CD8-positive, alpha-beta memory T cell (primary cell): ENCODE measurements at places on chromosomes 16 and 17. TPM values are rescaled to one million over a fixed set of nuclear protein-coding genes. Genes with fewer than 3 reads are reported as not detected.

- no peak for DNase-seq
These were observed 8.5 kb downstream of the SSTR5 start for GRCh38 chr16:1080801-1081733.

- no peak for DNase-seq
These were observed 506 bp downstream of the ATP5MC1 start for GRCh38 chr17:48892940-48893645.

DNA sequence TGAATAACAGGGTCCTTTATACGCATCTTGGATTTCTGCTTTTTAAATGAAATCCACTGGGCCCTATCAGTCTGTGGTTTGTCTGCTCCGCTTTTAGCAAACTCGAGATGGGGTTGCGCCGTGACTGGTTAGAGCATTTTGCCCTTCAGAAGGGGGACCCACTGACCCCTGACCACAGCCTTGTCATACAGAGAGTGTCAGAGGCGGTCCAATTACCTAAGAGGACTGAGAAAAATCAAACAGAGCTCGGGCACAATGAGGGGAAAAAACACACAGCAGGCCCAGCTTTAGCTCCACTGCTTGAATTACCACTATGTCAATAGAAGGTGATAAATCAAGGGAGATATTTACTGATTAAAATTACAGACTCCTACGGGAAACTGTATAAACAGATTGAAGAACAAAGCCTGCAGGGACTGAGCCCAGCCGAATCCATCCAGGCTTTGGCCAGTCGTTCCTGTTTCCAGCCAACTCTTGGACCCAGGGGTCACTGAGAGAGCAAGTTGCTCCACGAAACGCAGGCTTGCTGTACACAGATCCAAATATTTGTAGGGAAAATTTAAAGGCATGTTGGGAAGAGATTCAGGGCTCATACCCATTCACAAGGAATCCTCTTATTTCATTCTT, 131.9 kb upstream of the ZFHX3 start:
- DNase-seq, result no peak

DNA sequence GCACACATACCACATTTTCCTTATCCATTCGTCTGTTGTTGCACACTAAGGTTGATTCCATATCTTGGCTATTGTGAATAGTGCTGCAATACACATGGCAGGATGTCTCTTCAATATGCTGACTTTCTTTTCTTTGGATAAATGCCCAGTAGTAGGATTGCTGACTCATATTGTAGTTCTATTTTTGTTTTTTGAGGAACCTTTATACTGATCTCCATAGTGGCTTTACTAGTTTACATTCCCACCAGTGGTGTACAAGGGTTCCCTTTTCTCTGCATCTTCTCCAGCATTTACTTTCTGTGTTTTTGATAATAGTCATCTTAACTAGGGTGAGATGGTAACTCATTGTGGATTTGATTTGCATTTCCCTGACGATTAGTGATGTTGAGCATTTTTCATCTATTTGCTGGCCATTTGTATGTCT, 118.1 kb downstream of the STXBP4 start:
- DNase-seq, result no peak

The RNF222 gene
- total RNA-seq, result not detected

The FXR2 gene
- 45.7 TPM for total RNA-seq

The NUPR1 gene
- not detected for total RNA-seq
